Endothelial cell (in vitro differentiated cells): ENCODE measurements at places on chromosomes 2 and 18.
A peak's percentile ranks its signal among the peaks of the same experiment; 100 is the strongest.

GRCh38 chr18:79797518-79798345 lies at the start of gene KCNG2:
TSS of gene KCNG2 (plus strand) at chr18:79797938. CDS start at chr18:79863668, 65,730 bp downstream.
- peaks cover 9% of the 10 kb centered on the region for H3K4me1 ChIP-seq
- H3K4me3 ChIP-seq, result peak within 1 kb of the TSS; percentile 89
- H3K27ac ChIP-seq, result no peak within 1 kb of the TSS
- peaks cover 24% of the 10 kb centered on the region for H3K27me3 ChIP-seq

DNA sequence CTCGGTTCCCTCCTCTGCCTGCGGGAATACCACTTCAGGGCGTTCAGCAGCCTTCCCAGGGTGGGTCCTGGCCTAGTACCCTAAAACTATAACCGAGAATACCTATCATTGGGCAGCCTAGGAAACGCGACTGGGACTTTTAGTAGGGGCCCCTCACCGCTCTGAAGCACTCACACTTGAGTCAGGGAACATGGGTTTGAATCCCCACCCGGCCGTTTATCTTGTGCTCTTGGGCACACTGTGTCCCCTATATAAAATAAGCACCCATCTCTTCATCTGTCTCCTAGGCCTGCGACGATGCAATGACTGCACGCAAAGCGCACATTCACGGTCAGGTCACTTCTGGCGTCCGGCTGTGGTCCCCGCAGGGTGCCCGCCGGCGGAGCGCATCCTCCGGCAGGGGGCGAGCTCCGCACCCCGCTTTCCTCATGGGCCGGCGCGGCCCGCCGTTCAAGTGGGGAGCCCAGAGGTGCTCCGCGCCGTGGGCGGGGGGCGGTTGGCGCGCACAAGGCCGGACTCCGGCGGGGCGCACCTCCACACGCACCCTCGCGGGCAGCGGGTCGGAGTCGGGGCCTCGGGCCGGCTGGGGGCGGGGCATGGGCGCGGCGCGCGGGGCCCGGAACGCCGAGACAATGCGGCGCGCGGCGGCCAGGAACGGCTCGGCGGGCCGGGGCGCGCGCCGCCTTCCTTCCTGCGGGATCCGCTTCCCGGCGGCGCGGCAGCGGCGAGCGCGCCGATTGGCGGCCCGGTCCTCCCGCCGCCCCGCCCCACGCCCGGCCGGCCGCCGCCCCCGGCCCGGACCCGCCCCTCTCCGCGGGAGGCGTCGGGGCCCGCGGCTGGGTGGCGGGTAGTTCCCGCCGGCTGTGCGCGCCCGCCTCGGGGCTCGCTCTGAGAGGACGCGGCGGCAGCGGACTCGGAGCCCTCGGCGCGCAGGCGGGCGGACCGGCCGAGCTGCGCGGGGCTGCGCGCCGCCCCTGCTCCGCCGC lies at the start of gene ASAP2:
TSS of gene ASAP2 (plus strand) at position 850 of the 986 bp plus-strand sequence. CDS start 293 bp downstream, outside the sequence.
- H3K4me1 ChIP-seq, result peaks cover 27% of the 10 kb centered on the region
- peak within 1 kb of the TSS; percentile 84 for H3K27ac ChIP-seq
- peaks cover 4% of the 10 kb centered on the region for H3K27me3 ChIP-seq
- peak; percentile 74 for DNase-seq

GRCh38 chr2:45390441-45390840 lies 220.6 kb downstream of the SRBD1 start:
- H3K4me1 ChIP-seq, result peaks cover 26% of the 10 kb centered on the region
- peak overlapping the region; percentile 92 for H3K27ac ChIP-seq
- no peaks in the 10 kb centered on the region for H3K36me3 ChIP-seq
- H3K4me3 ChIP-seq, result no peak overlapping the region
- no peaks in the 10 kb centered on the region for H3K27me3 ChIP-seq
- DNase-seq, result no peak

DNA sequence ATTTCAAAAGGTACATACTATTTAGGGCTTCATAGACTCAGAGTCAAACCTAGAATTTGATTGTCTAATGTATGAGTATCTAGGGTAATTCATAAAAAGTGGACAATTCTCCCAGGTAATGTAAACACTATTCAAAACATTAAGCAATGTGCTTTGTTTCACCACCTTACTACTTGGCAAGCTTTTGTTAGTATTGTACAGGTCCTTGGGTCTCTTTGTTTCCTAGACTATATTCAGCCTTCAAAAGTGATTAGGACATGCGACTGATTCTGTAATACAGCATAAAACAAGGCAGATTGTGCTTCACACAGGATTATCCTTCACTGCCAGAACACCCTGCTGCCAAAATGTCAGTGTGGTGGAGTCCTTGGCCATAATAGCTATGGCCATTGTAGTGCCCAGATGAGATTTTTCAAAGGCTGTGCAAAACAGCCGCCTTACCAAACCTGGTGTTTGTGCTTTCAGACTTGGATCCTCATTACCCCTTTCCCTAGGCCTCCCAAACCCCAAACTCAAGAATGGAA lies 90.1 kb upstream of the CAVIN2 start:
- peaks cover 2% of the 10 kb centered on the region for H3K27me3 ChIP-seq
- no peaks in the 10 kb centered on the region for H3K36me3 ChIP-seq
- no peak overlapping the region for H3K27ac ChIP-seq
- H3K4me1 ChIP-seq, result no peaks in the 10 kb centered on the region

DNA sequence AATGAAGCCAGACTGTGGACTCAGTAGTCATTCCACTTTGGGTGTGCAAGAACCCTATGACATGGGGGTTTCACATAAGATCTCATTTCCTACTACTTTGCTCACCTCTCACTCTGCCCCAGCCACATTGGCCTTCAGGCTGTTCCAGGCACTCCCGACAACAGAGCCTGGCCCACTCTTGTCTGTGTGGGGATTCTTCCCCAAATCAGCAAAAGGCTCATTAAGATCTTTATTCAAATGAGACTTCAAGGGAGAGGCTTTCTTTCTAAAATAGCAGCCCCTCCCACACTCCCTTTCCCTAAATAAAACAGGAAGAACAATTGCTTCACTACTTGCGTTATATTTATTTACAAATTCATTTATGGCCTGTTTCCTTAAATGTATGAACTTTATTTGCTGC lies 3.5 kb upstream of the CDC42EP3 start:
- no peak for DNase-seq
- peaks cover 10% of the 10 kb centered on the region for H3K36me3 ChIP-seq
- peaks cover 20% of the 10 kb centered on the region for H3K4me1 ChIP-seq

- H3K36me3 ChIP-seq, result peaks cover 5% of the 10 kb centered on the region
- peaks cover 16% of the 10 kb centered on the region for H3K4me1 ChIP-seq
- no peaks in the 10 kb centered on the region for H3K27me3 ChIP-seq
- no peak overlapping the region for H3K4me3 ChIP-seq
Observed at GRCh38 chr18:51668607-51669006, 471.1 kb upstream of the MEX3C start.

DNA sequence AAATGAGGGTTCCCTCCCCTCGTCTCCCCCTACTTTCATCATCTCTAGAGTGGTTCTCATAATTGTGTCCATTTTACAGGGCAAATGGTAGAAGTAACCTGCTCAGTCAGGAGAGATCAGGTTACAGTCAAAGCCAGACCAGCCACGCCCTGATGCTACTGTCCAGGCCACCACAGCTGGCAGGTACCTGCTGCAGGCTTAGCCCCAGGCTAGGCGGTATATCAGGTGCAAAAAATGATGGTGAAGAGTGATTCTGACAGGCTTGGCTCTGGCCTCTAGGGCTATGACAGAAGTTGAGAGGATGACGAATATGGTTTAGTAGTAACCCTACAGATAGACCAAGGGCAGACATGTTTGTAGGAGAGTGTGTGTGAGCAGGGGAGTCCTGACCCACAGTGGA lies 67.1 kb downstream of the HAUS1 start:
- no peak overlapping the region for H3K4me3 ChIP-seq
- H3K36me3 ChIP-seq, result peaks cover 4% of the 10 kb centered on the region
- no peak overlapping the region for H3K27ac ChIP-seq
- DNase-seq, result no peak
- H3K4me1 ChIP-seq, result peaks cover 10% of the 10 kb centered on the region
